Activated CD4-positive, alpha-beta T cell treated with anti-CD3 and anti-CD28 coated beads, Interleukin-2, amount 10 ng/mL, durations not matched to agents 7 days and 5 days (primary cell): ENCODE measurements at places on chromosomes 11 and 22. TPM values are rescaled to one million over a fixed set of nuclear protein-coding genes. Genes with fewer than 3 reads are reported as not detected.

Gene C1QTNF4
- 0.22 TPM for total RNA-seq

Gene CHEK2
- 57.6 TPM for total RNA-seq

Gene SLCO2B1
- total RNA-seq = not detected

Gene TMEM225
- total RNA-seq = not detected

Gene CCDC82
- total RNA-seq = 38.0 TPM

- no peaks in the 10 kb centered on the region for H3K4me1 ChIP-seq
- no peaks in the 10 kb centered on the region for H3K36me3 ChIP-seq
- no peak for DNase-seq
- H3K27me3 ChIP-seq = no peaks in the 10 kb centered on the region
These were observed 21.6 kb downstream of the OR8G5 start for GRCh38 chr11:124277804-124278203.

DNA sequence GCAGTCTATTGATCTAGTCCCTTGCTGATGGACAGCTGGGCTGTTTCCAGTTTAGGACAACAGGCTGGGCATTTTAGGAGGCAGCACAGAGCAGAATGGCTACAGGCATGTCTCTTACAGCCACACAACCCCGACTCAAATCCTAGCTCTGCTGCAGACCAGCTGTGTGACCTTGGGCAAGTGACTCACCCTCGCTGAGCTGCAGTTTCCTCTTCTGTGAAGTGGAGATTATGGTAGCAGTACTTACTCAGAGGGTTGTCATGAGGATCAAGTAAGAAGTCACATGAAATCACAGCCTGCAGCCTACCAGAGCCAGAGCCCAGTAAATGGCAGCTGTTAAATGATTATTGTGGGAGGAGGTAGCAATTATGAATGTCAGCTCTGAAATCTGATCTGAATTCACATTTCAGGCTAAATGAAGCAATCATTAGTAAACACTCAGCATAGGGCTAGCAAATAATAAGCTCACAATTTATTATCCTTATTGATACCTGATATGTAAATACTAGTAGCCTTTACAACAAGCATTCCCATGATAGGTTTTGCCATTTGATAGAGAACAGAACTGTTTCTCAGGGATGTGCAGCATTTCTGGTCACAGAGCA, 58.9 kb downstream of the MYEOV start:
- no peaks in the 10 kb centered on the region for H3K36me3 ChIP-seq
- H3K27me3 ChIP-seq = no peaks in the 10 kb centered on the region
- no peak overlapping the region for H3K4me3 ChIP-seq
- H3K4me1 ChIP-seq = peaks cover 5% of the 10 kb centered on the region
- DNase-seq = no peak

GRCh38 chr11:12216671-12217374, 106.4 kb downstream of the MICAL2 start:
- peaks cover 37% of the 10 kb centered on the region for H3K36me3 ChIP-seq
- no peak overlapping the region for H3K4me3 ChIP-seq

- H3K27ac ChIP-seq = peak overlapping the region; percentile 48
- H3K4me3 ChIP-seq = peak overlapping the region; percentile 62
- H3K27me3 ChIP-seq = peaks cover 10% of the 10 kb centered on the region
- peak; percentile 62 for DNase-seq
- H3K36me3 ChIP-seq = peaks cover 11% of the 10 kb centered on the region
These were observed 2.3 kb upstream of the RAD9A start for GRCh38 chr11:67389477-67389876.

DNA sequence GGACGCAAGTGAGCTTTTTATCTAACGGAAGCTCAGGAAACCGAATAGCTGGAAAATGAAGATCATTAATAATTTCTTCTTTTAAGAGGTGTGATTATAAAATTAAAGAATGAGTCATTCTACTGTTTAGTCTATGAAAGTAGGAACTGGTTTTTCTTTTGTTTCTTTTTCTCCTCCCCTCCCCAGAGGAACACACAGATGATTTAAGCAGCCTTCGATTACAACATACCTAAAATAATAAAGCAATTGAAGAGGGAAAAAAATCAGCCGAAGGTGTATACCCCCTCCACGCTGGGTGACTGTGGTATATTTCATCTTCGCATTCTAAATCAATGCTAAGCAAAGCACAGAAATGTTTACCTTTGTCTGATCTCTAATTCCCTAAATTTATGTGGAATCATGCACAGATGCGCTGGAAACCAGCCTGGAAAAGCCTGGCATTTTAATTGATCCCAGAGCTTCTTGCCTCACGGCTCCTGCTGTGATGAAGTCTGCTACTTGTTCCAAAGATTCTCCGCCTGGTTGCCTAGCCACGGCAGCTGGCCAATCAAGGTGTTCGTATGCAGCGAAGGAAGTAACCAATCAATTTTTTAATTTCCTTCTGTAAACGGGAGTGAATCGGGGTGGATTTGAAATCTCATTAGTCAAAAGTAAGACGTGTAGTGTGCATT, 133.9 kb downstream of the FANCF start:
- H3K4me1 ChIP-seq = no peaks in the 10 kb centered on the region
- H3K4me3 ChIP-seq = no peak overlapping the region
- no peak for DNase-seq
- peaks cover 4% of the 10 kb centered on the region for H3K27me3 ChIP-seq
- H3K27ac ChIP-seq = no peak overlapping the region

DNA sequence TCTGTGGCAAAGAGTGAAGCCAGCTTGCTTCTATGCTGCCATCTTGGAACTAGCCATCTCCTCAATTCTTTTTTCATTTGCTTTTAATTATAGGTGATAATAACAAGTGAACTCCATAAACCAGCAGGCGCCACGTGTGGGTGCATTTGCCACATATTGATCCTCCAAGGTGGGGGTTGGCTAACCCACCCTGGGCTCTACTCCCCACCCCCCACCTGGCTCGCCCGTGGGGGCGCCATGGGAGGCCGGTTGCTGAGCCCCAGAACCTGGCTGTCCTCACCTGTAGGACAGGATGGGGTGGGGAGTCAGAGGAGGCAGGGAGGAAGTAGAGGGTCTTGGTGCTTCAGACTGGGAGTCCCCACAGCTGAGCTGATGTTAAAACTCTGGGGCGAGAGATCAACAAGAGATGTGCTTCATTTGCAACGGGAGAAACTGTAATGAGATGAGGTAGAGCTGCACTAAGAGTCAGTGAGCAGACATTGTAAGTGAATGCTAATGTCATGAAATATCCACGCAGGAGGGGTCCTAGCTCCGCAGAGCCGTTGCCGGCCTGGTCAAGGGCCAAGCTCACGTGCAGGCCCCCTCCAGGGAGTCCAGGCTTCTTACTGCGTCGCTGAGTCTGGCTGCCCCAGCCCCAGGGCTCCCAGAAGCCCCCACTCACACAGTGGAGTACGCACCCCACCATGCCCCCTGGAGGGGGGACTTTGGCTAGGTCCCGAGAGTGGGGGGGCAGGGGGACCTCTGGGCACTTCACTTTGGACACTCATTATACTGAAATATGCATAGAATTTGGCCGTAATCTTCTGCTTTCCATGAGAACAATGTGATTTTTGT, 59.4 kb downstream of the BRD1 start:
- H3K27ac ChIP-seq = no peak overlapping the region
- H3K4me3 ChIP-seq = no peak overlapping the region
- no peak for DNase-seq
- peaks cover 4% of the 10 kb centered on the region for H3K4me1 ChIP-seq
- peaks cover 1% of the 10 kb centered on the region for H3K27me3 ChIP-seq
- H3K36me3 ChIP-seq = peaks cover 2% of the 10 kb centered on the region

DNA sequence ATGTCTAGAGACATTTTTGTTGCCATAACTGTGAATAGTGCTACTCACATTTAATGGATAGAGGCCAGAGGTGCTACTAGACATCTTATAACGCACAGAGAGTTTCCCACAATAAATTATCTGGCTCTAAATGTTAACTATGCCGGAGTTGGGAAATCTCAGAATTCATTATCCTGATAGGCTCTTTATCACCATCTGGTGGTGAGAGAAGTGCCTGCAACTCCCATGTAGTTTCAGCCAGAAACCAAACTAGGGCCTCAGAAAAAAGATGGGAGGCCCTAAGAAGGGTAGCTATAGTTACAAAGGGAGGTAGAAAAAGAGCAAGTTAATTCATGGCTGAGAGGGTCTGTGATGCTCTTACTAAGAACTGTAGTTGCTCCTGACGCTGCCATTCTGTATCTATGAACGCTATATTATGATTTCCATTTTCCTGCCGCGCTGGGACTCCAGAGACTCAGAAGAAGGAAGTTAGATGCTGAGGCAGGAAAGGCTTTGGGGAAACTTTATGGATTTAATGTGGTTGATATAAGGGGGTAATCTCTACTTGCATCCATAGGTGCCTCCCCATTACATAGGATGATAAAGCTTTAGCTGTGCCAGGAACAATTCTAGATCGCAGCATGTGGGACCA, 22.9 kb upstream of the MRPL17 start:
- DNase-seq = peak; percentile 48
- no peaks in the 10 kb centered on the region for H3K27me3 ChIP-seq
- H3K36me3 ChIP-seq = peaks cover 20% of the 10 kb centered on the region
- no peak overlapping the region for H3K4me3 ChIP-seq
- peaks cover 8% of the 10 kb centered on the region for H3K4me1 ChIP-seq

DNA sequence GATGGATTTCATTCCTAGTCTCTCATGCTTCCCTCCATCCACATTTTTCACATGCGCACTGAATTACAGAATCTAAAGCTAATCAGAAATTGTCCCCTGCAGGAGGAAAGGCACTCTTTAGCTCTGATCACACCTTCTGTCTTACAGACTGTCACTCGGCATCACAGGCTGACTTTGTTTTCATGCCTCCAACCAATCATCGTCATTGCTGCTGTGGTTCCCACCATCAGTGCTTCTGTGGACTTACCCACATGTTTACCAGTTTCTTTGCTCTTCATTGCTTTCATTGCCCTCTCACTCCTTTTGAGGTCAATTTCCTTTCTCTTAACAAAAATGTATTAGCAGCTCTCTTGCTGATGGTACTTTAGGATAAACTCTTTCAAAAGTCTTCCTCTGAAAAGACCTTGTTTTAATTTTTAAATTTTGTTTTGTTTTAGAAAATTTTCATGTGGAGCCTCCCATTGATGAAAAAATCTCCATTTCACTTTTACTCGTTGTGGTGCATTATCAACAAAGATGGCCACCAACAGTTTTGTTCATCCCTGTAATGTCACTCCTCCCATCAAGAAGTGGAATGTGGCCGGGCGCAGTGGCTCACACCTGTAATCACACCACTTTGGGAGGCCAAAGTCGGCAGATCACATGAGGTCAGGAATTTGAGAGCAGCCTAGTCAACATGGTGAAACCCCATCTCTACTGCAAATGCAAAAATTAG, 20.2 kb upstream of the TREH start:
- peak overlapping the region; percentile 37 for H3K4me3 ChIP-seq
- peaks cover 9% of the 10 kb centered on the region for H3K36me3 ChIP-seq
- H3K4me1 ChIP-seq = peaks cover 35% of the 10 kb centered on the region
- peak; percentile 80 for DNase-seq
- H3K27me3 ChIP-seq = no peaks in the 10 kb centered on the region

- H3K27me3 ChIP-seq = peaks cover 1% of the 10 kb centered on the region
- peaks cover 9% of the 10 kb centered on the region for H3K36me3 ChIP-seq
- H3K4me1 ChIP-seq = peaks cover 67% of the 10 kb centered on the region
- no peak for DNase-seq
- peak within 1 kb of the TSS; percentile 87 for H3K27ac ChIP-seq
These were observed at the start of gene CARNS1 for GRCh38 chr11:67415501-67416304. Gene CARNS1 (plus strand): TSS chr11:67415678. CDS start chr11:67416200, 522 bp downstream.

DNA sequence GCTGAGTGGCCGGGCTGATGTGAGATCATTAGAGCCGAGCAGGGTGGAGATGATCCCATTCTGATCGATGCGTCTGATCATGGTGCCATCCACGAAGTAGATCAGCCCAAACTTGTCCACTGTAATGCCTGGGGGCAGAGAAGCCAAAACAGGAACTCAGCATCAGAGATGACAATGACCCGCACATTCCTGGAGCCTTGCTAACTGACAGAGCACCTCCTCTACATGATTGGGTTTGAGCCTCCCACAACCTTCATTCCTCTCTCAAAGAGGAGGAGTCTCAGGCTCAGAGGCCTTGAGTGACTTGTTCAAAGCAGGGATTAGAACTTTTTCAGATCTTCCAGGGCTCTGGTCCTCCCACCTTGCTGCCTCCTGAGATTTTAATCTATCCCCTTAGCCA, 133.7 kb upstream of the NARS2 start:
- no peaks in the 10 kb centered on the region for H3K4me1 ChIP-seq
- H3K4me3 ChIP-seq = no peak overlapping the region
- H3K36me3 ChIP-seq = no peaks in the 10 kb centered on the region
- no peak overlapping the region for H3K27ac ChIP-seq

DNA sequence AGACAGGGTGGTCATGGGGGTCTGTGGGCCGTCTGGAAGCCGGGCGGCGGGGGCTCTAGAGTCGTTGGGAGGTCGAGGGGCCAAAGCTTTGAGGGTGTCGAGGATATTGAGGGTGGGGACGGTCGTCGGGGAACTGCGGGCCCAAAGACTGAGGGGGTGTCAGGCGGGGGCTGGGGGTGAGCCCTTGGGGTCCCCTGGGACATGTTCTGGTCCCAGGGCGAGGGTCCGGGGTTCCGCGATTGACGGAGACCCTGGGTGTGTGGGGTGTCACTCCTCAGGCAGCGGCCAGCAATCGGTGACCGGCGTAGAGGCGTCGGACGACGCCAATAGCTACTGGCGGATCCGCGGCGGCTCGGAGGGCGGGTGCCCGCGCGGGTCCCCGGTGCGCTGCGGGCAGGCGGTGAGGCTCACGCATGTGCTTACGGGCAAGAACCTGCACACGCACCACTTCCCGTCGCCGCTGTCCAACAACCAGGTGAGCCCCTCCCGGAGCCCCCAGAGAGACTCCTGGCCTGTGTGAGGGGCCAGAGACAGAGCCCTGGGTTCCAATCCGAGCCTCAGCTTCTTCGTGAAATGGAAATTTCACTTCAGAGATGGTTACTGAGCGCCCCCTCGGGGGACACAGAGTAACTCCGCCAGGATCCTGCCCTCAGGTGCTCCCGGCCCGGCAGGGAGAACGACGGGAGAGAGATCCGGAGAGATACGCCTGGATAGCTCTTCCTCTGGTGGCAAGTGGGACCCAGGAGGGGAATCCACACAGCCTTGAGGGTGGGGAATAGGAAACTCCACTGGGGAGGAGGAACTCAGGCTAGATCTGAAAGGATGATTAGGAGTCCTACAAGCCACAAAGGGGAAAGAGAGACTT, 714 bp downstream of the SDF2L1 start:
- H3K4me1 ChIP-seq = peaks cover 34% of the 10 kb centered on the region
- H3K27ac ChIP-seq = peak overlapping the region; percentile 95
- peaks cover 2% of the 10 kb centered on the region for H3K27me3 ChIP-seq
- H3K4me3 ChIP-seq = peak overlapping the region; percentile 89
- DNase-seq = peak; percentile 67

DNA sequence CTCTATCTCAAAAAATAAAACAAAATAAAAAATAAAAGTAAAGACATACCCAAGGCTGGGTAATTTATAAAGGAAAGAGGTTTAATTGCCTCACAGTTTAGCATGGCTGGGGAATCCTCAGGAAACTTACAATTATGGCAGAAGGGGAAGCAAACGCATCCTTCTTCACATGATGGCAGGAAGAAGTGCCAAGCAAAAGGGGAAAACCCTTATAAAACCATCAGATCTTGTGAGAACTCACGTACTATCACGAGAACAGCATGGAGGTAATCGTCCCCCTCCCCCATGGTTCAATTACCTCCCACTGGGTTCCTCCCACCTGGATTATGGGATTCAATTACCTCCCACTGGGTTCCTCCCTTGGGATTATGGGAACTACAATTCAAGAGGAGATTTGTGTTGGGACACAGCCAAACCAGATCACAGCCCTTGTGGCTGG, 8.3 kb upstream of the SSTR3 start:
- H3K27ac ChIP-seq = peak overlapping the region; percentile 95
- peaks cover 75% of the 10 kb centered on the region for H3K36me3 ChIP-seq
- peak overlapping the region; percentile 75 for H3K4me3 ChIP-seq
- peak; percentile 51 for DNase-seq
- H3K27me3 ChIP-seq = no peaks in the 10 kb centered on the region

- DNase-seq = no peak
- H3K4me1 ChIP-seq = no peaks in the 10 kb centered on the region
- no peak overlapping the region for H3K27ac ChIP-seq
- H3K27me3 ChIP-seq = peaks cover 9% of the 10 kb centered on the region
- no peaks in the 10 kb centered on the region for H3K36me3 ChIP-seq
These were observed 27.1 kb upstream of the MRGPRX2 start for GRCh38 chr11:19087658-19088057.
